ENCODE measurements at places on chromosomes 5 and 9.
A peak's percentile ranks its signal among the peaks of the same experiment; 100 is the strongest.

DNA sequence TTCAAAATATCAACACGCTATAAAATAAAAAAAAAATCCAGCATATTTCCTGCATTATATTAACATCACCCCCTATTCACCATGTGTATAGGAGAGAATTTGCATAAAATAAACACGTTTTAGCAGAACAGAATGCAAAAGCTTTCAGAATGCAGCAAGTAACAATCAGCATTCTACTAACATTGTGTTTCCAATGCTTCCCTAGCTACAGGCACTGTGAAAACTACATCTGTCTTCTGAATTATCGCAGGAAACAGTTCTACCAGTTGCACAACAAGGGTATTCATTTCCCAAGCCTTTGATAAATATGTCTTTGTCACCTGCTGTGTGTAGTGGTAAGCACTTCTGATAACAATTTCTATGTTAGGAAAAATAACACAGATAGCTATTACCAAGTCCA is 1015.8 kb downstream of the CDH18 start:
- no peak for DNase-seq

DNA sequence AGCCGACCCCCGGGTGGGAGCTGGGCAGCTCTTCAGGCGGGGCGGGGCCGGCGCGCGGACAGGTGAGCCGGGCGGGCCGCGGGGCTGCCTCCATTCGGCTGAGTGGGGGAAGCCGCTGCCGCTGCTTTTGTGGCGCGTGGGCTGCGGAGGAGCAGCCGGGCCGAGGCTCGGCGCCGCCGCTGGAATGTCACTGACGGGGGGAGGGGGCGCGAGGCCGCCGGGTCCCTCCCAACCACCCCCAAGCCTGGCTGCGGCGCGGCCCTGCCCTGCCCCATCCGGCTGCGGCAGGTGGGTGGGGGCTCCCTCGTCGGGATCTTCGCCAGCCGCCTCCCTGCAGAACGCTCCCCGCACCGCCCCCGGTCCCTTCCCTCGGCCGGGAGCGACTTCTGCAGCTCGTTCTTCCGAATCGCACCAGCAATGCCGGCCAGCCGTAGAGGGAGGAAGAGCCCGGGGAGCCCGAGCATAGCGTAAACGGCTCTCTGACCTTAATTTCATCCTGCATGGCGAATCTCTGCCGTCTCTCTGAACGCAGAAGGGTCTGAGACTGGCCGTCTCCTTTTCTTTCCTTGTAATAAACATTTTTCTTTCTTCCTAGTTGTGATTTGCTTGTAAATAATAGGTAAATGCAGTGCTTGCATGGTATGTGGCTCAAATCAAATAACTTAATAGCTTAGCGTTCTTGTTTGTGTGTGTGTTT is 505 bp downstream of the SPTAN1 start:
- no peak for DNase-seq

DNA sequence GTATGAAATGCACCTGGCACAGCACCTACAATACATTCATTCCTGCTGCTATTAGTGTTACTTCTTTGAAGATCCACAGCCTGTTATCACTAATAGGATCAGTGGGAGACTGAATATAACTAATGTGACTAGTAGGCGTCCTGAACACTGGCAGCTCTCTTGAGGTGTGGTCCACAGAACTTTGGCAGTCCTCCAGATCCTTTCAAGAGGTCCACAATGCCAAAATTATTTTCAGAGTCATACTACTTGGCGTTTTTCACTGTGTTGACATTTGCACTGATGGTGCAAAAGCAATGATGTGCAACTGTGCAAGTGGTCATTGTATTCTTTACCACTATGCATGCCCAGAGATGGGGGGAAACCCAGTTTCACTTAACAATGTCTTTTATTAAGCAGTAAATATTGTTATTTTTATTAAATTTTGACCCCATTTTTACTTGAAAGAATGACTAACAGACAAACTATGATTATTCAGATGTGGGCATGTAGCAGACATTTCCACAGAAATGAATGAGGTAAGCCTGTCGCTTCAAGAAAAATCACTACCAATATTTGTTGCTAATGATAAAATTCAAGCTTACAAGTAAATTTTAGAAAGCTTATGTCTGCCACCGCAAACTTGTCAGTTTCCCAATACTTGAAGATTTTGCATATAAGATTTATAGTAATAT is 48.9 kb downstream of the ADRB2 start:
- DNase-seq, result no peak

- DNase-seq, result no peak
Observed at GRCh38 chr5:141475625-141476131, at the start of gene PCDHGC3. PCDHGC3 (plus strand) TSS chr5:141475966; CDS start chr5:141476117, 151 bp downstream.

DNA sequence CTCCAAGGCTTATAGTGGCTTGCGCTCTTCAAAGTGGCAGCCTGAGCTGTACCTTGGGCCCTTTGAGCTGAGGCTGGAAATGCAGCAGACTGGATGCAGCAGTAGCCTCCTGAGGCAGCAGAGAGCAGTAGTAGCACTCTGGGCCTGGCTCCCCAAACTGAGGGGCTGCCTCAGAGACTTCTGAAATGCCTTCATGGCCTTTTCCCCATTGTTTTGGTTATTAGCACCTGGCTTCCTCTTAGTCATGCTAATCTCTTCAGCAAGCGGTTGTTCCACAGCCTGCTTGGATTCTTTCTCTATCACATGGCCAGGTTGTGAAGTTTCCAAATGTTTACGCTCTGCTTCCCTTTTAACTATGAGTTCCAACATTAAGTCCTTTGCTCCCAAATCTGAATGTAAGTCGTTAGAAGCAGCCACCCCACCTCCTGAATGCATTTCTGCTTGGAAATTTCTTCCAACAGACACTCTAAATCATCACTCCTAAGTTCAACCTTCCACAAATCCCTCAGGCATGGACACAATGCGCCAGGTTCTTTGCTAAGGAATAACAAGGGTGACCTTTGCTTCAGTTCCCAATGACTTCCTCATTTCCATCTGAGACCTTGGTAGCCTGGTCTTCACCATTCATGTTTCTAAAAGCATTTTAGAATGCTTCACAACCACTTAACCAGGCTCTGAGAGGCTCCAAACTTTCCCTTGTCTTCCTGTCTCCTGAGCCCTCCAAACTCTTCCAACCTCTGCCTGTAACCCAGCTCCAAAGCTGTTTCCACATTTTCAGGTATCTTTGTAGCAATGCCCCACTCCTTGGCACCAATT is 145.8 kb downstream of the ZDHHC21 start:
- no peak for DNase-seq

DNA sequence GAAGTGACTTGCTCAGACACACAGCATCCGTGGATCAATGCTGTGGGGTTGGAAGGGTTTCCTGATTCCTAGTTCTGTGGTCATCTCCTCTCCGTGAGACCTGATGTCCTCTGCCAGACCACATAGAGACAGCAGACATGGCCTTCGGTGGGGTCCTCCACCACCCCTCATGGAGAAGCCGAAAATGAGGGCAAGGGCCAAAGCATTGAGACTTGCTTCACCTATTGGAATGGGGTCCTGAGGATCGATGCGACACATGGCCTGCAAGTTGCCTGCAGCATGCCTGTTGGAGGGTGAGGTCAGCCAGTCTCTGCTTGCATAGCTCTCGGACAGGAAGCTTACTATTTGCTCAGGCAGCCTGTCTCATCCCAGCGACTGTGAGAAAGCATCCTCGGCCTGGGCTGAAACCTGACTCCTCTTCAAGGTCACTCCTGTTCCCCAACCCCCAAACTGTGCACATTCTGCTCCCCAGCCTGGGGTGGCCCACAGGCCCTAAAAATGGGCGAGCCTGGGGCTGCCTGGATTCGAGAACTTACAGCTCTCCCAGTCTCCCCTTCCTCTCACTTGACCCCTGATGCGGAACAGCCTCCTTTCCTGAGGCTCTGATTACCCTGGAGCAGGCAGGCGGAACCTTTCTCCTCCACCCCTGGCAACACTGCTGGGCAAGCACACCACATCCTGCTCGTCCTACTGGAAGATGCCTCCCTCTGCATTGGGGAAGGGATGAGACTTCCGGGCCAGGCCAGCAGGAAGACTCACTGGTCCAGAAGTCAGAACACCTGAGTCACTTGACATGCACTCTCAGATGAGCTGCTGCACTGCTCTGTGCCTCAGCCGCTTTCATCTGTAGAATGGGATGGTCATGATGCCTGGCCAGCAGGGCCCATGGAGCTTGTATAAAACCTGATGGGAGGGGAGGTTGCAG is 186.9 kb downstream of the RGS3 start:
- no peak for DNase-seq

DNA sequence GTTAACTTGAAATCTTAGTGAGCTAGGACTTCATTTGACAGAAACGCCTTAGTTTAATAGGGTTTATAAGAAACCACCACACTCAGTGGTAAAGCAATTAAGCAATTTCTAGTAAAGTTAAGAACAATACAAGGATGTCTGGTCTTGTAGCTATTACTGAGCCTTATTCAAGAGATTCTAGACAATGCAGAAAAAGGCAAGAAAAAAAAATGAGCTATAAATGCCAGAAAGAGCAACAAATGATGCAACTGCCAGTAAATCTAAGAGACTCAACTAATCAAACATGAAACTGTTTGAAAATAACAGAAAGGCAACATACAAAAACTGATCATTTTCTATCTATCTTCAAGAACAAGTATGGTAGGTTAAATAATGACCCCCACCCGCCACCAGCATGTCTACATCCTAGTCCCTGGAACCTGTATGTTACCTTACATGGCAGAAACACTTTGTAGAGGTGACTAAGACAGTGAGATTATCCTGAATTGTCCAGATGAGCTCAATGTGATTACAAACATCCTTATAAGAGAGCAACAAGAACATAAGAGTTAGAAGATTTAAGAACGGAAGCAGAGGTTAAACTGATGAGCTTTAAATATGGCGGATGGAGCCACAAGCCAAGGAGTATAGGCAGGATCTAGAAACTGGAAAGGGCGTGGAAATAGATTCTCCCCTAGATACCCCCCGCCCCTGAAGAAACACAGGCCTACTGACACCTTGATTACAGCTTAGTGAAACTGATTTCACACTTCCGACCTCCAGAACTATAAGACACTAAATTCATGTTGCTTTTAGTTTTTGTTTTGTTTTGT is 93.0 kb downstream of the SUSD1 start:
- DNase-seq, result no peak

DNA sequence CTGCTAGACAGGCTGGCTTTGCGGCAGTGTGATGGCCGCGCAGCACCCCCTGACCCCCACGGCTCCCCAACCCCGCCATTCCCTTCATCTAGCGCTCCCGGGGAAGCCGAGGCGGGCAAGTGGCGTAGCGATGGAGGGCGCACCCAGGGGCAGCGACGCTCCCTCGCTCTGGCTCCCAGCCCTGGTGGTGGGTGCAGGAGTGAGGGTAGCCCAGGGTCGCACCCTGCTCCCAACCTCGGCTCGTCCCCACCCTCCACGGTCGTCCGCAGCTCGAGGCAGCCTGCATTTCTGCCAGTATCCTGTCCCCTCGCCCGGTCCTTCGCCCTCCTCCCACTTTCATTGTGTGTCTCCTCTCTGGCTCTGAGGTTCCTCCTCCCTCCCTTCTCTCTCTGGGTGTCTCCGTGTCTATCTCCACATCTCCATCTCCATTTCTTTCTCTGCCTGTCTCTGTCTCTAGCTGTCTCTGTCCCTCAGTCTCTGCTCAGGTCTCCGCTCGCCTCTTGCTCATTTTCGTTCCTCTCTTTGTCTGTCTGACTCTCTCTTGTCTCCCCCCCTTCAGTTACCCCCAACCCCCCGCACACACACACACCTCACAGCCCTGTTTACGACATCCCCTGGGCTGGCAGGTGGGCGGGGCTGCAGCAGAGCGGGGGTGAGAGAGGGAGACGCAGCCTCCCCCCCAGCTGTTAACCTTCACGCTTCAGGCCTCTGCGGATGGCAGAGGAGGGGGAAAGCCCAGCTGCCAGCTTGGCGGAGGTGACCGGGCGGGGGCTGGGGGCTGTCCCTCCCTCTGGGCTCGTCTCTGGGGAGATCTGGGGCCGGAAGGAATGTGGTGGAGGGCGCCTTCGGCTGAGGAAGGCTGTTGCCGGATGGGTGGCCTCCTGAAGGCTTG is 48.7 kb upstream of the PSD2 start:
- DNase-seq, result peak; percentile 50

GRCh38 chr5:57382655-57383054 is 100.0 kb downstream of the ACTBL2 start:
- DNase-seq, result no peak

- DNase-seq, result no peak
Observed at GRCh38 chr9:36134761-36135505, 1.6 kb upstream of the GLIPR2 start.

GRCh38 chr9:127503947-127504886 is 52.9 kb downstream of the LRSAM1 start:
- DNase-seq, result peak; percentile 62

Measured in stimulated activated CD8-positive, alpha-beta memory T cell treated with anti-CD3 and anti-CD28 coated beads, Interleukin-15, amount 100 ng/mL, for 1 hour (primary cell).